ELR (cell line): ENCODE measurements at places on chromosomes 16 and 17.

- DNase-seq: no peak
Measured at GRCh38 chr17:76479515-76480060, 12.2 kb downstream of the AANAT start.

DNA sequence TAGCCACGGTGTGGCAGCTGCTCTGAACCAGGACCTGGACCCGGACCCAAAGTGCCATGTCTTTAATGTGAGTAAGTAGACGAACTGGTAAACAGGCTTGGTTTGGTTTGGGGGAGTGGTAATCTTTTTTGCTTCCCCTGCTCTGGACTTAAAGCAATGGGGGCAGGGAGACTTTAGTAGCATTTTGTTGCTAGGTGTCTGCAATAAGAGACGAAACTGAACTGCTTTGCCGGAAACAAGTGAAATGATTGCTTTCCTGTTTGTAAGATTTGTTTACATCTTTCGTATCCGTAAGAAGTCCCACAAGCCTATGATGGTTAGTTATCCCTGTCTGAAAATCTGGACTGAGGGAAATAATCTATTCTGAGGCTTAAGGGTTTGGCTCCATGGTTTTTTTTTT lies 21.5 kb downstream of the PRCD start:
- peak; percentile 64 for DNase-seq

GRCh38 chr17:57662644-57663308 lies 82.3 kb downstream of the CCDC182 start:
- DNase-seq: peak; percentile 100

DNA sequence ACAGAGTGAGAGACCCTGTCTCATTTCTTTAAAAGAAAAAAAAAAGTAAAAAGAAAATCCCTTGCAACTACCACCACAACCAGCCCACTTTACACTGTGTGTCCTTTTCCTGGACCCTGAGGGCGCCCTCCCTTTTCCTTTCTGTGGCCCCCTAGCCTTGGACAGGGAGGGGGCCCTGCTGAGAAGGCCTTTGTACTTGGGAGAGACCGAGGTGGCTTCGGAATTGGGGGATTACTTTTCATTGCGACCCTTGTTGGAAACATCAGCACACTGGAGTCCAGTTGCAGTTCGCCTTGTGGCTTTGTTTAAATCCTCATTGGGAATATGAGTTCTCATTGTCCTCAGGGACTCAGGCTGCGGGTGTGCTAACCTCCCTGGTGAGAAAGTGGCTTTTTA lies 9.4 kb upstream of the DNASE1 start:
- DNase-seq: no peak

DNA sequence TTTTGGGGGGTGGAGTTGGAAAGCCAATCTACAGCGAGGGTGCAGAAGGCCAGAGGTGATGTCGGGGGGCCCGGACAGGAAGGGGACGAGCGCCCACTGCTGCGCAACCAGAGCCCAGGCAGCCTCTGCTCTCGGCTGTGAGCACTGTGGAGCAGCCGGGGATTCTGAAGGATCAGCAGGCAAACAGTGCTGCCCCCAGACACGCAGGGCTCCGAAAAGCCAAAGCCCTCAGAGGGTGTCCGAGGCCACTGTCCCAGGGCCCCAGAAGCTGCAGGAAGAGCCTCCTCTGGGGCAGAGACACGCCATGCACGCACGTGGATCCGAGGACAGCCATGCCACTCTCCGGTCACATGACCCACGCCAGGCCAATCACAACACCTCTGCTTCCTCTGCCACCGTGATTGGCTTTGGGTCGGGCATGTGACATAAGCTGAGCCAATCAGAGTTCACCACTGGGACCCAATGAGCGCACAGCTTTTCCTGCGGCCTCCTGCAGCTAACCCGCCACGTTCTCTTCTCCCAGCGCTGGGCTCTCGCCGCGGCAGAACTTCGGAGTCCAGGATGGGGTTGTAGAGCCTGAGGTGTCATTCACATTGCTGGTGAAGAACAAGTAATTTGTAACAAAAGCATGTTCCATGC lies 40.7 kb downstream of the ACTG1 start:
- DNase-seq: peak; percentile 62

GRCh38 chr16:81987706-81988105 lies 23.6 kb downstream of the SDR42E1 start:
- no peak for DNase-seq

GRCh38 chr16:9780831-9781230 lies 401.4 kb downstream of the GRIN2A start:
- no peak for DNase-seq

- DNase-seq: no peak
Measured at GRCh38 chr16:57324749-57325148, 33.8 kb upstream of the CCL22 start.

DNA sequence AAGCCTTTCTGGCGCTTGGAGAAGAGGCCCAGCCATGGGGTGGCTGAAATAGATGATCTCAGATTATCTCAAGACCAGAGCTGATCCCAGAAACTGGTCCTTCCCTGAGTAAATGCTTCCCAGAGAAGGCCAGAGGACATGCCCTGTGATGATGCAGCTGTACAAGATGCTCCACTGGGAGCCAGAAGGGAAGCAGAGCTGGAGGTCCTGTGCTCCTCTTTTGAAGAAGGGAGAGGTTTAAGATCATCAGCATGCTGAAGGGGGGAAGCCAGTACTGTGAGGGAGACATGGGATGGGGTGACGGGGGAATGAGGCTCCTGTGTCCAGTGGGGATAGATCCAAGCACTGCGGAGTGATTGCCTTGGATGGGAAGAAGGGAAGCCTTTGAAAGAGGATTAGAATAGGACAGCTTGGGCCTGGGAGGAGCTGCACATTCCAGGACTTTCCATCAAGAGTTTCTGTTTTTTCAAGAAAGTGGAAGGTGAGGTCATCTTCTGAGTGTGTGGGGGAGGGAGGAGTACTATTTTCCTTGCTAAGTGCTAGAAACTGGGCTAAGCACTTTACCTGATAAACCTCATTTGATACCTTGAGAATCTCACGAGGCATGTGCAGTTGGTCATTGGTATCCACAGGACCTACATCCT lies 16.4 kb upstream of the ALOX15B start:
- no peak for DNase-seq

DNA sequence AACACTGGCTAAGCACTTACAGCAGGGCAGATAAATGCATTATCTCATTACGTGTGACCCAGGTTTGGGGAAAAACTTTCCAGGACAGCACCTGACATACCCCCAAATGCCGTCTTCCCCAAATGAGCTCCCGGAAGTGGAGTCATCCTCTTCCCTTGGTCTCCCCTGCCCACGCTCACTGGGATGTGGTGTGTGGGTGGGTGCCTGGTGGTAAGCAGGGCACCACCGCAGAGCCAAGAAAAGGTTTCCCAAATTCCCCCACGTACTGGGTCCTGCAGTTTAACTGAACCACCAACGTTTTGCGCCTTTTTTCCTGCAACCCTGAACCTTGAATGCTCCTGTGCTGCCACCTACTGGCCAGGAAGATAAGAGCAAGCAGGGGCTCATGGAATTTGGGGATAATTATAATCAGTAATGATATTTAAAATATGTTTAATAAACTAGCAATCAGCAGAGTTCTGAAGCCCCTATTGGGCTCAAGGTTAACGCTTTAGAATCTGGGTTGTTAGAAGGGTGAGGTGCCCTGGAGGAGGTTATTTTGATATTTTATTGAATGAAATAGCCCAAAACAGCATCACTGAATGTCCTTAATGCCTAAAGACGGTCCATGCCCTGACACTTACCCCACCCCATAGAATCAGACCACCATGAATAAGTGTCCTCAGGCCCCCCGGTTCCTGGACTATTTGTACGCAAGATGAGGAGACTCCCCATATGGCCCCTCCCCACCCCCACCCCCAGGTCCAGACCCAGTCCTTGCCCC lies 8.0 kb downstream of the SPPL2C start:
- DNase-seq: peak; percentile 75

DNA sequence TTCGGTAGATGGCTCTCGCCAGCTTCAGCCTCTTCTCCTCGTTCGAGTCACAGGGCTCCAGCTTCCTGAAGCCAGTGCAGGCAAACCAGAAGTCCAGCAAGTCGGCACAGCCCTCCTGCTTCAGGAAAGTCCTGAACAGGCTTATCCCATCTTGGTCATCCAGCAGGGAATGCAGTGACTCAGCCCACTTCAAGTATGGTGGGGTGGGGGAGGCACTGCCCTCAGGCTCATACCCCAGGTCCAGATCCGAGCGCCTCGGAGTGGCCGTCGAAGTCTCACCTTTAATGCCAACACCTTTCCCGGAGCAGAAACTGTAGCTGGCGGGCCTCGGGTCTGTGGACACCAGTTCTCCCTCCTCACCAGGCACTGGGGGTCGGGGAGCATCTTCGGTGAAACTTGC lies 5.9 kb downstream of the AXIN1 start:
- peak; percentile 61 for DNase-seq

GRCh38 chr17:49699966-49700575 lies 7.7 kb downstream of the SLC35B1 start:
- no peak for DNase-seq

DNA sequence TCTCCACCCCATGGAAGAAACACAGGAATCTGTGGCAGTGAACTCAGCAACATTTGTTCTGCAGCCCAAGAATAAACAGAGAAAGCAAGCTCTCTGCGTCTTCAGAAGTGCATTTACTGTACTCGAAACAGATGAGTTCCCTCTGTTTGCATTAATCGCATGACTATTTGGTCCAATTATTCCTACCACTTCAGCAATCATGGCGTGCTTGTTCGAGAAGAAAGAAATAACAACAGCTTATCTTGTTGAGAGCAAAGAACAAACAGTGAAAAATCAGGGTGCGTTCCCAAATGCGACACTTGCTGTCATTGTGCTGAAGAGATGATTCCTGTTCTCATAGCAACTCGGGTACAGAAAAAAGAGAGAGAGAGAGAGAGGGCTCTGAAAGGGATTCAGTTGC lies 445.3 kb upstream of the MAF start:
- no peak for DNase-seq

DNA sequence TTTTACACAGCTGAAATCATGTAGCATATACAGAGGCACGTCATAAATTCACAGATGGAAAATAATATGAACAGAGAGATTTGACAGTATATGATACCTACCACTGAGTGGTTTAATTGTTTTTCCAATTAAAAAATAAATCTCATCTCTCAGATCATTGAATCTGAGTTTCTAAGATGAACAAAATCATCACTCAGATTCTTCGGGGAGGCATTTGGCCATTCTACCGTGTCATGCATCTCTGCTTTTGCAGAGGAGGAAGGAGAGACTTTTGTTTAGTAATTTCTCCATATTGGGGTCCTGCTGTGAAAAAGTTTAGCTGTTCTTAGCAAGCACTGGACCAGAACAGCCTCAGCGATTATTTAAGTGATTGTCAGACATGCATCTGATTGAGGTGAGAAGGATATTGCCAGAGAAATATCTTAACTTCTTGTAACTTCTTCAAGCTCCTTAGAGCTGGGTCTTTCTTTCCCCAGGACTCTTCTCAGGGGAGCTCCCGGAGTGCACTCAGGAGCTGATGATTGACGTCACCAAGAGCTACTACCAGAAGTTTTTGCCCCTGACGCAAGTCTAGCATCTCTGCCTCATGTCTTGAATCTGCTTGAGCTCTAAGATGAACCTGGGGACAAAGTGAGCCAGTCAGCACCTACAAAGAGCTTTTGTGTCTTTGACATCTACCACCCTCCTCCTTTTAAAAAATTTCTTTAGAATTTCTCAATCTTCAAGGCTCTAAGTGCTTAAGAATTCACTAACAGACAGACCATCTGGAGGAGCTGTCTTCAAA lies 11.9 kb upstream of the PLK1 start:
- no peak for DNase-seq
